Fibroblast of villous mesenchyme (primary cell): ENCODE measurements at places on chromosomes 11 and 22. TPM values are rescaled to one million over a fixed set of nuclear protein-coding genes. Genes with fewer than 3 reads are reported as not detected.

C11orf52 gene
- 0.32 and 0.86 TPM in 2 replicates for total RNA-seq

GLB1L2 gene
- under 0.01 TPM in 1 of 2 replicates, not detected in the other for total RNA-seq

C11orf97 gene
- not detected in 2 replicates for total RNA-seq

HTR3A gene
- total RNA-seq, result not detected in 2 replicates

C11orf91 gene
- not detected in 2 replicates for total RNA-seq

CSF2RB gene
- 2.6 and 11.2 TPM in 2 replicates for total RNA-seq

SLC17A6 gene
- not detected in 2 replicates for total RNA-seq
